ENCODE measurements at places on chromosomes 6 and 20.

DNA sequence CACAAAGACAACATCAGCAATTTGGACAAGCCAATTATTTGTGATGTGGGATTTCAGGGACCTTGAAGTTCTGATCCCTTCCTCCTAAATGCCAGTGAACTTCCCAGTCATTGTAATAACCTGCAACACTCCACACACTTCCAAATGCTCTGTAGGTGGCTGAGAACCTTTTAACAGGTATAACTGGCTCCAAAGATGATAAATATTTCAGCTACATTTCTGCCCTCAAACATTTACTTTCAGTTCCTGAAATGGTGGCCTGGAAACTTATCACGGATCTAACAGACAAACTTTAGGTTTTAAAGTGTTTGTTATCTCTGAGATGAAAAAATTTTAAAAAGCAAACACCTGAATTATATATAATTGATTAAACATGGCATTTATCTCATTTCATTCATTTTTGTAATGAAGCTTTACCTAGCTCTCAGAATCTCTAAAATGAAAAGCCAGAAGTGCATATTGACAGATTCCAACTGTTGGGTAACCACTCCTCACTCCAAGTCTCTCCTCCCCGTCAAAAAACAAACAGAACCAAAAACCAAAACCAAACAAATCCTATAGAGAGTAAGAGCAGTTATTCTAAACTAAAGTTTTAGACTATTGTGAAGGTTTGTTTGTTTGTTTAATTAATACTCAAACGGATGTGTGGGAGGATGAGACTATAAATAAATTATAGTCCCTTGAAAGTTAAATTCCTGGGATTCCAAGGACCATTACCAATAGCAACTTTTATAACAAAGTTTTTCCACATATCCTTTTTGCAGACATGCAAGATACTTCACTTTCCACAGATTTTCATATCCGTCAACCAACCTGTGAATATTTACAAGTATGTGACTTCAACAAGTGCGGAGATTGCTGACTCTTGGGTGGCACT lies 12.4 kb upstream of the KIAA0408 start:
- DNase-seq: no peak

- no peak for DNase-seq
Measured at GRCh38 chr20:7911586-7912330, 28.5 kb downstream of the HAO1 start.

DNA sequence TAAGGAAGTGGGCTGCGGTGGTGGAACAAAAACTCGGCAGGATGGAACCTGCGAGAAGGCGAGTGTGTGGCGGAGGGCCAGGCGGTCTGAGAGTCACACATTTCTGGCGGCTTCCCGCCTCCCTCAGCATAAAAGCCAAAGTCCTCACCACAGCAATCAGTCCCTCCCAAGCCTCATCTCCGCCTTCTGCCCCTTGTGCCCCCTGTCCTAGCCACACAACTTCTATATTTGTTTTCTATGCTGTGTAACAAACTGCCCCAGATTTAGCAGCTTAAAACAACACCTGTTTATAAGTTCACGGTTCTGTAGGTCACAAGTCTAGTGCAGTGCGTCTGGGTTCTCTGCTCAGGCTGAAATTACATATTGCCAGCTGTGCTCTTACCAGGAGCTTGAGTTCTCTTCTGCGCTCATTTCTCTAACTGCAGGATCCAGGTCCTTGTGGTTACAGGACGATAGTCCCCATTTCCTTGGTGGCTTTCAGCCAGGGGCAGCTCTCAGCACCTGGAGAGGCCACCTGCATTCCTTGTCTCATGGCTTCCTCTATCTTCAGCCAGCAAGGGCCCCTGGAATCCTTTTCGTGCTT lies 11.7 kb upstream of the SPO11 start:
- no peak for DNase-seq

DNA sequence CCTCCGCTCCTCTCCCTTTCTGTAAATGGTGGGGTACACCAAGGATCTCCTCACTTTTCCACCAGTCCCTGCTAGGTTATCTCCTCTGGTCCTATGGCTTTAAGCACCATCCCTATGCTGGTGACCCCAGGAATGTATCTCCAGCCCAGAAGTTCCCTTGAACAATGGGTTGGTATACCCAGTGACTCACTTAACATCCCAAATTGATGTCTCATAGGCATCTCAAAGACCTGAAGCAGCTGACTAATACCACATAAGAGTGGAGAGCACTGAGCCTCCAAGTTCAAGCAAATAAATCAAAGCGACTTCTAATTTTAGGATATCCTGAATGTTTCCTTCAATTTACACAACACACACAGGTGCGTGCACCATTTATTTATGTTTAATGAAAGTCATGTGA lies 48.3 kb downstream of the ADGRF1 start:
- DNase-seq: no peak

GRCh38 chr20:56223352-56223751 lies 25.2 kb upstream of the MC3R start:
- no peak for DNase-seq

GRCh38 chr6:113115196-113115595 lies 741.9 kb upstream of the MARCKS start:
- no peak for DNase-seq

GRCh38 chr20:32509639-32510066 lies 75.5 kb downstream of the NOL4L start:
- no peak for DNase-seq

GRCh38 chr6:98484696-98485095 lies 349.7 kb upstream of the POU3F2 start:
- DNase-seq: no peak

- no peak for DNase-seq
Measured at GRCh38 chr6:151807513-151808370, at the start of gene ESR1. Gene ESR1, plus strand, starts transcription at chr6:151807682. Its CDS starts 231 bp downstream, at chr6:151807913.

DNA sequence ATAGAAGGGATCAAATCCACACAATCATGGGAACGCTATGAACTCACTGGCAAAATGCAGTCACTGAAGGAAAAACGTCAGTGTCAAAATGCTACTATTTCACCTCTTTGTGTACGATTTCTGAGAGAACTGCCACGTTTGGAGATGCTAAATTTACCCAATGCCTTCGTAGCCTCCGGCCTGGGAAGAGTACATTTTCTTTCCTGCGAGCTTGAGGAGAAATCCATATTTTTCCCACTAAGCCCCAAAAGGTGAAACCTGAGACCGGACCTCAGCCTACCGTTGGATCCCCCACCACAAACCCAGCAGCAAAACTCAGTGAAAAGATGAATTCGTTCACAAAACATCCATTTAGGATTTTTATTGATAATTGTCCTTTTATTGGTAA lies 131.7 kb downstream of the GPX5 start:
- DNase-seq: no peak

DNA sequence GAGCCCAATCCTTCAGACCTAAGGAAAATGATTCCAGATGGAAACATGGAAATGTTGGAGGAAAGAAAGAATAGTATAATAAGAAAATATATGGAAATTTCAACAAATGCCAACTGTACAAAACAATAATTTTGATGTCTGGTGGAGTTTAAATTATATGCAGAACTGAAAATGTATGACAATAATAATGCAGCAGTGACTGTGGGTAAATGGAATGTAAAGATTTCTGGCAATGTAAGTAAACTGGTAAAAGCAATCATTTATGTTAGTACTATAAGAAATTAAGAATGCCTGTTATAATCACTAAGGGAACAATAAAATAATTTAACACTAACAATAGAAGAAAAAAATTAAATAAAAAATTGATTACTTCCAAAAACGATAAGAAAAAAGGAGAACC lies 89.0 kb downstream of the EDN1 start:
- no peak for DNase-seq

- no peak for DNase-seq
Measured at GRCh38 chr6:155219299-155219698, 44.5 kb upstream of the CLDN20 start.

DNA sequence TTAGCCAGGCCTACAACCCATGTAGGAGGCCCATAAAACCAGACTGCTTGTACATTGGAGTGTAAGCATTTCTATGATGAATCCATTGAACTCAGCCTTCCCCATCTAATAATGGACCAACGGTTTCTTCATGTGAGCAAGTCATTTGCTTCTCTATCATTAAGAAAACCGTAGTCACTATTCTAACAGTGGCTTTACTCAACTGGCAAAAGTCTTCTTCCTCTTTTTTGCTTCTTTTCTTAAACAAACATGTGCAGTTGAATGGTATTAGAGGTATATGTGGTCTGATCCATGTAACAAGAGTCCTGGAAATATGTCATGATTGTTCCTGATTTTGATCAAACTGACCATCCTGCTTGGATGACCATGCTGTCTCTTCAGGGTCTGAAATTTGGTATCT lies 132.4 kb upstream of the STXBP5 start:
- DNase-seq: no peak

DNA sequence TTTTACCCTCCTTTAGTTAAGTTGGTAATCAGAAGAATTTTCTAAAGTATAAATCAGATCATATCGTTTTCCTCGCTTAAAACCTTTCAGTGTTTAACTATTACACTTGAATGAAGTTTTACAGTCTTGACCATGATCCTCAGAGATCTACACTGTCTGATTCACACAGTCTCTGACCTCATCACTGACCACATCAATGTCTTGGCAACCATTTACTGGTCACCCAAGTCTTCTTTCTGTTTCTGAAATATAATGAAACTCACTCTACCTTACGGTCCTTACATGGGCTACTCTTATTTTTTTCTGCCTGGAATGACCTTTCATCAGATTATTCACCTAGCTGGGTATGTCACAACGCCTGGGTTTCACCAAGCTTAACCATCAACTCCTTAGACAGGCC lies 71.4 kb downstream of the ADGB start:
- no peak for DNase-seq

DNA sequence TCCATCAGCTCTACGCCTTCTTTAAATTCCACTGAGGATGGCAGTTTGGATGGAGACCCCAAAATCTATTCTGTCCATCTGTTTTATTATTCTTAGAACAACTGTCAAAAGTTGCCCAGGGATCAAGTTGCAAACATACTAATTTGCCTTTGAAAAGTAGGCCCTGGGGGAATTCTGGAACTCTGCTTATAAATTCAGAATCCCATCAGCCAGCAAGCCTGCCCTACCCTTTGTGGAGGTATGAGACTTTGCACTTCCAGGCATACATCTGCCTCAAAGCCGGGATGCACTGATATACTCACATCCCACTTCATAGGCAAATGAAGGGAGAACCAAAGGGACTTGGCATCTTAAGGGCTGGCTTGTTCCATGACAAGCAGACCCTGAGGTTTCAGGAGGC lies 93.6 kb downstream of the INSM1 start:
- DNase-seq: no peak

DNA sequence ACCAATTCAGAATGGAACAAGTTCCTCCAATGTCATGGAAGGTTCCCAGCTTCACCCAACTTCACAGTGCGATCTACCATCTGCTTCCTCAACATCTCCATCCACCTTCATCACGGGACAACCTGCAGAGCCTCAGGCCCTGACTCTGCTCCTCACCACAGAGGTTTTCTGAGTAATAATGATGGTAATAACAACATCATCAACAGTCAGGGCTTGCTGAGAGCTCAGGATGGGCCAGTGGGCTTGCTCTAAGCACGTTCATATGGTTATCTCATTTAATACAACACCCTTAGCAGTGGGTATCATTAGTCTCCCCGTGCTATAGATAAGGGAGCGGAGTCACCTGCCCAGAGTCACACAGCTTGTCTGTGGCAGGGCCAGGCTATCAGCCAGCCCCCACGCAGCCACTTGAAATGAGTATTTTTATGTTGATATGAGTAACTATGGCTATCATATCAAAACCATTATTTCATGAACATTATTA lies 38.6 kb downstream of the PREX1 start:
- DNase-seq: no peak

GRCh38 chr6:30687659-30688431 lies 1.4 kb upstream of the PPP1R18 start:
- DNase-seq: no peak

DNA sequence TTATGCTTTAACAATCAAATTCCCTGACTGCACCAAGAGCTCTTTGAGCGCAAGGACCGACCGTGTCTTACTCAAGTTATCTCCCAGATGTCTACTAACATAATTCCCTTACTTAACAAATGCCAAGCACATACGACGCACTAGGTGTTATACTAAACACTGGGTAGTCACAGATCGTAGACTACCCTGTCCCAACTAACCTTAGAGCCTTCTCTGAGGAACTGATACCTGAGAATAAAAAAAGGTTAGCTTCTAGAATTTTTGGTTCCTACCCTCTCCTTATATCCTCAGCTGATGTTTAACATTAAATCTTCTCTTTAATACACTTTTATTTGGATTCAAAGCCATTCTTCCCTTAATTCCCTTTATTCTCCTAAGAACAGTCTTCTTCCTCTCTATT lies 38.5 kb downstream of the EPB41L2 start:
- DNase-seq: no peak

GRCh38 chr6:21431526-21431925 lies 162.0 kb upstream of the SOX4 start:
- DNase-seq: no peak

DNA sequence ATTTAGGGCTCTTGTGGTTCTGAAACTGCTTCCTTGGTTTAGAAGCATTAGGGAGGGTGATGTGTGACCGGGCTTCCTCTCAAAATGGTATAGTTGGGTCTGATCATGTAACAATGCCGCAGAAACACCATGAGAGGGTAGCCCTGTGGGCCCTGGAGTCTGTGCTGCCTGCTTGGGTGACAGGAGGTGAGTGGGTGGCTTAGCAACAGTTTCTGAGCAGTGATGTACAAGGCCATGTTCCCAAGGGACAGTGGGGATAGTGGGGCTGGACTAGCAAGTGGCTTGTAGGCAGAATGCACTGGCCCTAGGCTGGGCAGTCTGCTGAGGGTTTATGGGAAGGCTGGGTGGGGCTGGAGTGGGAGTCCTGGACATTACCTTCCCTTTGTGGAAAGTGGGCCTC lies 106.9 kb upstream of the MYL9 start:
- no peak for DNase-seq

GRCh38 chr20:14569641-14570040 lies 232.2 kb upstream of the FLRT3 start:
- DNase-seq: no peak

DNA sequence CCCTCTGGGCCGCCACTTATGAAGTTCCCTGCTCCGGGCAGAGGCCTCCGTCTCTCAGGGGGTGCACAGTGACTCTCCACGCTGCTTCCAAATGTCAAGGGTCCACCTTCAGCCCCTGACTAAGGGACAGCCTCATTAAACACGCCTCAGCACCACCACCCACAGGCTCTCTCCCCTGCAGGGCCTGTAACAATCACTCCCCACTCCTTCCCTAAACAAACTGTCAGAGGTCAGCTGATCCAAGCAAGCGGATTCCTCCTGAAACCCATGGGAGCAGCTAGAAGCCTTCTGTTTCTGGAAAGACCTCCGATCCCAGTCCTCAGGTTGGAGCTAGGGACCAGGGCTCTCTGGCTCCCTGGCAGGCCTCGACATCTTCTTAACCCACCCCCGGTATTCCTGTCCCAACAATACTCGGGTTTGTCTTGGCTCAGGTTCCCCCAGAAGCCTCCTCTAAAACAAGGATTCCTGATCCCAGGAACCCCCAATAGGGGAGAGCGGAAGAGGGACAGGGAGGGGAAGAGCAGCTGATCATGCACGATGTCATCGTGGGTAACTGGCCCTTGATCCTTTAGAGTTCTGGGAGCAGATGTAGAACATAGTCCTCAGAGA lies 181.0 kb downstream of the ZNF217 start:
- no peak for DNase-seq
